ENCODE measurements at places on chromosomes 6 and 20.

- no peak for DNase-seq
Observed at GRCh38 chr6:145882121-145882531, 67.5 kb upstream of the FBXO30 start.

DNA sequence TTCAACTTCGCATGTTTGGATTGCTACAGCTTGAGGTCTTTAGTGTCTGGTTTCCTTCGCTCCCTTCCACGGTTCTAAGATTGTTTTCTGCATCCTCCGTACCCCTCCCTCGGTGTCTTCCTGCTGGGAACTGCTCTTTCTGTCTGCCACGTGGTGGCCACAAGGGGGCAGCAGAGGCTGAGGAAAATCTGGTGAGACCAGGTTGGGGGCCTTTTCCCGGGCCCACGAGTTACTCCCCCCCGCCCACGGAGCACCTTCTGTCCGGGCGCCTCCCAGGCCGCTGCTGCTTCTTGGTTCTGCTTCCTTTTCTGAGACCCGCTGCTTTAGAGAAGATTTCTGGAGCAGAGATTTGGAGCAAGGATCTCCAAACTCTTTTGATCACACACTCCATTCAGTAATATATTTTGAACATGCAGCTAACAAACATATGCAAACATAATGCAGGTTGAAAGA lies 21.1 kb upstream of the NOTCH4 start:
- DNase-seq = peak; percentile 71

DNA sequence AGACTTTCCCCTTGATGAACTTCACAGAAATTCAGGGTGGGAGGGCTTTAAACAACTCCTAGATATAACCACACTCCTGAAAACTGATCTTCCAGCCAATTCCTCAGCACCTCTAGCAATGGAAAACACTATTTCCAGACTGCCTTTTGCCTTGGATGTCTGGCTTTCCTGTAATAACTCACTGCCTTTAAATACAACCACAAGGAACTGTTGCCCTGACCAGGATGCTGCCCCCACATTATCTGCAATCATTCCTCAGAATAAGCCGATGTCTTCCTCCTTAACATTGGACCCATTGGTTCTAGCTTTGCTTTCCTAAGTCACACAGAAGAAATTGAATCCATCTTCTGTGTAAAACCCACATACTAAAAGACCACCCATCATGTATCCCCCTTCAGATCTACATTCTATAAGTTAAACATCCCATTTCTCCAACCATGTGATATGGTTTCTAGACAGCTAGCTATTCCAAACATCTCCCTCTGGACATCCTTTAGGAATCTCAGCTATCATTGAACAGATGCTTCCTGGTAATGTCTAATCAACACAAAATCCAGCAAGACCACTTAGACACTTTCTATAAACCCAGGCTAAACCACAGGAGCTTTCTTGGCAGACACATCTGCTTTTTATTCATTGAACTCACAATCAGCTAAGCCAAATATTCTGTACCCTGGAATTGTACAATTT lies 95.9 kb upstream of the KCNQ5 start:
- DNase-seq = no peak

- no peak for DNase-seq
Observed at GRCh38 chr6:1135726-1136414, 176.0 kb upstream of the FOXQ1 start.

DNA sequence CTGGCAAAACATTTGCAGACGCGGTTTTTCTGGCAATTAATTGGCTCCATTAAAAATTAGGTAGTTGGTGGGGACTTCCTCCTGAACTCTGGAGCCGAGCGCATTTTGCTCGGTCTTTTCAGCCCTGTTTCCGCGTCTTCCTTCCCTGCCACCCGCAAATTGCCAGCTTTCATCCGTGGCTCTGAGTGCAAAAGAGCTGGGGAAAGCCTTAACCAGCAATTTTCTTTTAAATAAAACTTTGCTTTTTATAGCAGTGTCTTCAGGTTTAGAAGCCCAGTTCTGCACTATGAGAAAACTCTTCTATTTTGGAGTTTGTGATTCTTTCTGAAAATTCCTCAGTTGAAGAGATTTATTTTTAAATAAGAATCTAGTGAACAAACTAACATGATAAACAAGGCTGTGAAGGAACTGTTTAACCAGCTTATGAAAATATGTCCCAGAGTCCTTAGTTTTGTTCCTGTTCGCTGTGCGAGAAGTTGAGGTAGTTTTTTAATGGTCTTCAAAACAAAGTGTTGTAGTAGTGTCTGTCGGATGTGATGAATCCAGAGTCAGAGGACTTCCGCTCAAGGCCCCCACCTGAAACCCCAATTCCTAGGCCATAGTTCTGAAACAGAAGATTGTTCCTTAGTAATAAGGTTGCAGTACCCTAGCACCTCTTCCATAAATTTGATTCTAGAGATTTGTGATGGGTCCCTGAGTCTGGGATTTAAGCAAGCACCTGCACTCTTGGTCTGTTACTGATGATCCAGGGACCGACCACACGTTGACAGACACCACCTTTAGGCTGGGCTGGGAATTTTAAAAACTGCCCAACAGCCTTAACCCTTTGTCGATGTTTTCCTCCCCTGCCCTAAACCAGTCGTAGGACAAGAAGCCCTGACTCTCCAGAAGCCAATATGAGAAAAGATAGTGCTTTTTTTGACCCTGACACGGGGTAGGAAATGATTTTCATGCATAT lies 950 bp downstream of the KCTD20 start:
- DNase-seq = peak; percentile 26

GRCh38 chr6:138161088-138161337 lies 726 bp upstream of the ARFGEF3 start:
- DNase-seq = no peak
